NB4 (cell line): ENCODE measurements at places on chromosomes 3 and 15.

- DNase-seq = no peak
Observed at GRCh38 chr3:192819001-192819569, 91.7 kb upstream of the FGF12 start.

- no peak for DNase-seq
Observed at GRCh38 chr3:158671821-158672214, 630 bp downstream of the LXN start.

DNA sequence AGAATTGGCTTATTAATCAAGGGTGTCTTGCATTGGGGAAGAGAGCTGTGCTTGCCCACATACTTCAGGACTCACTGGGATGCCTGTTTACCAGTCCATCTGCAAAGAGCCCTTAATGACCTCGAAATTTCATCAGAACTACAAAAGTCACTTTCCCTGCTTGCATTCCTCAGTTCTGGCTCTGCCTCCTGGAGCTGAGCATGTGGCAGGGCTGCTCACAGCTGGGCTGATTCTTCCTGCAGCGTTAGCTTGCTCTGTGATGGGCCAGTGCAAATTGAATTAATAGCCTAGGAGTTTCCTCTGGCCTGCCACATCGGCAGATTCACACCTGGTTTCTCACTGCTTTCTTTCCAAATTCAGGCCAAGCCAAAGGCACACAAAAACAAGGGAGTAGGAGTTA lies 108.9 kb downstream of the DUT start:
- DNase-seq = no peak

- no peak for DNase-seq
Observed at GRCh38 chr3:197828-198491, 1.4 kb downstream of the CHL1 start.

GRCh38 chr15:60546744-60547143 lies 67.8 kb upstream of the ICE2 start:
- DNase-seq = no peak

DNA sequence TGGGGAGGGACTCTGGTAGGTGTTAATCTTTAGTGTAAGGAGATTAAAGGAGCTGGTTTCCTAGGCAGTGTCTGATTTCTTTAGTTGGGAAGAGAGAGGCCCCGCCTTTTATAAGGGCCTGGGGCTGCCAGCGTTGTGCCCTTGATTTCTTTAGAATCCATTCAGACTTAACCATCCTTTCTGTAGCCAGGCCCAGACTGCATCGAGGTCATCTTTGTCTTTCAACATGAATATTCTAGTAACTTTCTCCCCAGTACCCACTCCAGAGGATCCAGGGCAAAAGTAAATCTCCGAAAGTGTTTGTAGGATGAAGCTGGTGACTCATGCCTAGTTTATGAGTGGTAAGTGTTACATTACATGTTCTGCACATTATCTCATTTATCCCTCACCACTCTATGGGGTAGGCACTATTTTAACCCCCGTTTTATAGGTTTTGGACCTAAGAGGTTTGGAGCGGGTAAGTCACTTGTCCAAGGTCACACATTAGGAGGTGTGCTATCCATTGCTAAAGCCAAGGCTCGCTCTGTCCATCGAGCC lies 11.8 kb upstream of the USP3 start:
- no peak for DNase-seq

- no peak for DNase-seq
Observed at GRCh38 chr3:62768896-62769295, 106.3 kb downstream of the CADPS start.

DNA sequence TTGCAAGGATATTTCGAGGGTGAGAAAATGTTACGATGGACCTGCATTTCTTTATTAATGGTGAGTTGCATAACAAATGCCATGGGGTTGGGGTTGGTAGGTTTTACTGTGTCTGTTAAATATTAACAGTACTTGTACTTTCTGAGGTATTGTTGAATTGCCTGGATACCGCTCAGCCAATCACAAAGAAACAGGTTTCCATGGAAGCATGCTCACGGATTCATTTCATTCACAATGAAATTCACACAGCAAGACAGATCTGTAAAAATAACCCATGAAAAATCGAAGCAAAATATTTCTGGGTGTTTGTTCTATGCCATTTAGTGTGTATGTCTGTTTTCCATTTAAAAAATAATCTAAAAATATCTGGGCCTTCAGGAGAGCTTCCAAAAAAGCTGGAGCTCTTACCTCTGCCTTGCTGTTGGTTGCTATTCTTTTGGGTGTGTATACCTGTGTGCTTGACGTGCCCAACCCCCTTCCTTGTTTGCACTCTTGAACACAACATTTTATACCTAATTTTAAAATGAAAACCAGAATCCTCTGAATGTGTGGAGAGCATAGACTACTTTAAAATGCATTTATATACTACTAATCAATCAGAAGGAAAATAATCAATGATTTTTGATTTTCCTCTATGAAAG lies 479.8 kb upstream of the TBL1XR1 start:
- no peak for DNase-seq

DNA sequence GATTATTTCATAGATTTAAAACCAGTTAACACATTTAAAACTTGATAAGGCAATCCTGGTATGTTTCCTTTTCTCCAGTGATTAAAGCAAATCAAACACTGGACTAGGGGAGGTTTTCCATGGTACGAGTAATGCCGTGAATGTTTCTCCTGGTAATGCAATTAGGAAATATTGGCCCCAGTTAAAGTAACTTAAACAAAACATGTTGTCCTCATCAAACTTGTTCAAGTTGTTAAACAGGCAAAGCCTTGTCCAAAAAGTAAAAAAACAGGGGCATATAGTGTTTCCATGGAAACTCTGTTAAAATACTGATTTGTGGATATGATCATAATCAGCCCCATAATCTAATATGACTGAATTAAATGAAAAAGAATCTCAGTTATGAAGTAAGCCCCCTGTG lies 13.1 kb upstream of the LRTM1 start:
- no peak for DNase-seq

DNA sequence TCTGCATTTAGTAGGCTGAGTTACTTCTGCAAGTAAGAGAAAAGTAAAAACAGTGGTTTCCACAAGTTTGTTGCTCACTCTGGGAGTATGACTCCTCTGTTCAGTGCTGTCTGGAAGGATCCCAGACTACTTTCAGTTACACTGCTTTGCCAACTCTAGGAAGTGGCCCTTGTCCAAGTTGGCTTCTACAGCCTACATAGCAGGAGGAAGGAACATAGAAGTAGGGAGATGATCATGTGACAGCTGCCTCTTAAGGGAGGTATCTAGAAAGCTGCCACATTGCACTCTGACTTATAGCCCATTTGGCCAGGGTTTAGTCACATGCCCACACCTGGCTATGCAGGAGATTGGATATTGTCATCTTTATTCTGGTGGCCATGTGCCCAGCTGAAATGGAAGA lies 298.1 kb downstream of the NSUN3 start:
- no peak for DNase-seq

DNA sequence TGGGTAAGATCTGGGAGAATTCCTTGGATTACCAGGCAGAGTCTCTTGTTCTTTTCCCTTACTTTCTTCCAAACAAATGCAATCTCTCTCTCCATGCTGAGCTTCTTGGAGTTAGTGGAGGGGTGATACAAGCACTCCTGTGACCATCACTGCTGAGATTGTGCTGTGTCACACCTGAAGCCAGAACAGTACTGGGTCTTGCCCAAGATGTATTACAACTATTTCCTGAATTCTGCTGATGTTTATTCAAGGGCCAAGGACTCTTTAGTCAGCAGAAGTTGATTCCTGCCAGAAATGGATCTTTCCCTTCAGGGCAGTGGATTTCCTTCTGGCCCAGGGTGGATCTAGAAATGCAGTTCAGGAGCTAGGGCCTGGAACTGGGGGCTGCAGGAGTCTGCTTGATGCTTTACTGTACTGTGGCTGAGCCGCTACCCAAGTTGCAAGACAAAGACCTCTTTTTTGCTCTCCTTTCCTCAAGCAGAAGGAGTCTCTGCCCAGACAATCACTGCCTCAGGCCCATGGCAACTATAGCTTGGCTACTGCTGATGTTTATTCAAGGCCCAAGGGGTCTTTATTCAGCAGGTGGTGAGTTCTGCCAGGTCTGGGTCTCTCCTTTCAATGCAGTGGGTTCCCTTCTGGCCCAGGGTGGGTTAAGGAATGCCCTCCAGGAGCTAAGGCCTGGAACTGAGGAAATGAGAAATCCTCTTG lies 98.8 kb downstream of the SH3GL3 start:
- DNase-seq = no peak

- no peak for DNase-seq
Observed at GRCh38 chr3:167609156-167609555, 44.6 kb downstream of the WDR49 start.

DNA sequence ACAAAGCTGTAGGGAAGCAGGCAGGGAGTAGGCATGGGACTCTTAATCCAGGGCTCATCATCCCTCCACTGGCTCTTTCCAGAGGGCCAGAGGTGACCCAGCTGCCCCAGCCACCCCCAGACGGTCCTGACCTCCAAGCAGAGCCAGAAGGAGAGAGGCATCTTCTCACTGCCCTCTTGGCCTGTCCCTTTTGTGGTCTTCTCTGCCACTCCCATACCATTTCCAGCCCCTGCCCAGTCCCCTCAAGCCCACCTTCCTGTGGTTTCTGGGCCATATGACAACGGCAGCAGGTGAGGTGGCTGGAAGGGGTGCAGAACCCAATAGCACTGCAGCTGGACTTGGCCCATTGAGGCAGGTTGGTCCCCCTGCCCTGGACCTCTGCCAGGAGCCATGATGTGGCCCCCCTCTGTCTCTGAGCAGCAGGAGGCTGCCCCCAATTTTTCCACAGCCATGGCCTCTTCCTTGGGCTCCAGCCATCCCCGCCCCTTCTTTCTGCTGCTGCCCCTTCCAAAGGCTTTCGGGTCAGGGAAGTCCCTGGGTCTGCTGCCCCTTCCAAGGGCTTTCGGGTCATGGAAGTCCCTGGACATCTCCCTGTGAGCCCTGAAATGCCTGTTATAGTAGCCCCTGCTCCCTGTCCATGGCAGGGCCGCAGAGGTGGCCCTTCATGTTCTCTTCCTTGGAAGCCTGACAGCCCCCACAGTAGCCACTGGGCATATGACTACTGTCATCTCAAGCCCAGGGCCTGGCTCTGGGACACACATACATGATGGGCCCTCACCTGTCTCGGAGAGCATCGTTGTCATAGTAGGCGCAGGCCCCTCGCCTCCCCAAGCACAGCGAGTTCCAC lies 39.5 kb upstream of the RAB6B start:
- no peak for DNase-seq

DNA sequence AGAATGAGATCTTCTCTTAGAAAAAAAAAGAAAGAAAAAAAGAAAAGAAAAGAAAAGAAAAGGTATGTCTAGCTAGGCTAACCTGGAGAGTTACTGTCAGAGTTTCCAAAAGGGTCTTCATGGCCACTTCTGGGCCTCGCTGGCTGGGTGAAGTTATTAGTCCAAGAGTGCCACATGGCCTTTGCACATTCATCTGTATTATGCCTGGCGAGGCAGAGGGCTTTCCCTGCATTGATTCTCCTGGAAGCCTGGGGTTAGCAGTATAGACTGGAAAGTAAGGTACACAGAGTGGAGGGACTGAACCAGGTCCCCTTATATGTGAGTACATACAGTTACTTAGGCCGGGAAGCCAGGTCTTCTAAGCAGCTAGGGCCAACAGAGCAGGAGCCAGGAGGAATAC lies 54.8 kb upstream of the CGNL1 start:
- no peak for DNase-seq

DNA sequence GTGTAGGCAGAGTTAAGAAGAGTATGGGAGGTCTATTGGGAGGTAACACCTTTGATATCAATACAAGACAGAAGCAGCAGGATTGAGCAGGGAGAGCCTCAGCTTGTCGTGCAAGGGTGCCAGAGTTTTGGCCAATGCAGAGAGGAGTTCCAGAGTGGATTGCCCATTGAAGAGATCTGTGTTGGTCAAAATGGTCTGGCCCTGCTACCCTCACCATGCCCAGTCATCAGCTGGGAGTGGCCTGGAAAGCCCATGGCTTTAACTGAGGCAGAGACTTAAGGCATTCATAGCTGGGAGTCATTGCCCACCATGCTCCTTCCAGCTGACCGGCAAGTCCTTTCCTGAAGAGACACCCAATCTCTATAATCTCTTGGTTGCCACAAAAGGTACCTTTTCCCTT lies 271.3 kb downstream of the ABHD5 start:
- DNase-seq = no peak

GRCh38 chr3:127395663-127396355 lies 108.0 kb upstream of the PRR20G start:
- no peak for DNase-seq

GRCh38 chr3:152376351-152377183 lies 107.8 kb downstream of the MBNL1 start:
- DNase-seq = peak; percentile 88

GRCh38 chr15:69893863-69894262 lies 203.9 kb downstream of the TLE3 start:
- peak; percentile 9 for DNase-seq

DNA sequence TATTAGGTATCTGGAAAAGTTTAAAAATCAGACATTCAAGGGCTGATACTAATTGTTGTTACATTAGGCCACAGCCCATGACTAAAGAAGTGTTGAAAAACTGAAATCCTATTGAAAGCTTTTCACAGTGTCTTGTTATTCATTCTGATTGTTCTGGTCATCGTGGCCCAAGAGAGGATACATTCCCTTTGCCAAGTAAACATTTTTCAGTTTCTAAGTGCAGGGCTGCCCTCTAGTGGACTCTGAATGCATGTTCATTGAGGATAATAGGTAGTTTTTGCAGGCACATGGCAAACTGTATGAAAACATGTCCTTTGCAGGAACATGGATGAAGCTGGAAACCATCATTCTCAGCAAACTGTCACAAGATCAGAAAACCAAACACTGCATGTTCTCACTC lies 181.1 kb downstream of the MYRIP start:
- peak; percentile 58 for DNase-seq

- no peak for DNase-seq
Observed at GRCh38 chr3:150970665-150971324, 1.7 kb downstream of the CLRN1 start.

DNA sequence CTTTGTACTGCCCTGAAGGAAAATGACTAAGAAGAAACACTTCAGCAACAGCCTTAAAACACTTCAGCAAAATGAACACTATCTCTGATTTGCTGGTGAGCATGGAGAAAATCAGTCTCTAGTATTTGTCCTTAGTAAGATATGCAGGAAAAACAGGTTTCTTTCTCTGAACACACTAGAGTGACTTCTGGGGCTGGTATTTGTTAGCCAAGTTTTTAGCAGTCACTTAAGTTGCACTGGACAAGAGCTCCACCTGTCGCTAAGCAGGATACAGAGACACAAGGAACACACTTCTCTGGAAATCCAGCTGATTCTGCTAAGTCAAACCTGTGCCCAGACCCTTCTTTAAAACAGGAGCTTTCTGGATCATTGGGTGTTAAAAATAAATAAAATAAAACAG lies 65.3 kb downstream of the CHAC1 start:
- DNase-seq = no peak

- DNase-seq = no peak
Observed at GRCh38 chr15:39884351-39884750, 35.7 kb downstream of the GPR176 start.

GRCh38 chr3:112730210-112730609 lies 89.3 kb upstream of the CCDC80 start:
- no peak for DNase-seq

- no peak for DNase-seq
Observed at GRCh38 chr3:73592154-73593144, 32.3 kb downstream of the PDZRN3 start.

- DNase-seq = peak; percentile 73
Observed at GRCh38 chr15:89442671-89443307, 53.6 kb downstream of the RHCG start.
